MG63 (cell line): ENCODE measurements at places on chromosomes 3 and 15. TPM values are rescaled to one million over a fixed set of nuclear protein-coding genes. Genes with fewer than 3 reads are reported as not detected.

SV2B gene
- not detected in 2 replicates for total RNA-seq

ZPLD1 gene
- not detected in 2 replicates for total RNA-seq

C3orf33 gene
- 5.1 and 11.5 TPM in 2 replicates for total RNA-seq

MITF gene
- total RNA-seq, result 4.7 and 9.0 TPM in 2 replicates

IGSF11 gene
- 0.20 TPM in 1 of 2 replicates, not detected in the other for total RNA-seq

ARPP21 gene
- not detected in 2 replicates for total RNA-seq

EPHA3 gene
- total RNA-seq, result 0.30 TPM in 1 of 2 replicates, not detected in the other

TIMP4 gene
- total RNA-seq, result 0.10 TPM in 1 of 2 replicates, not detected in the other

- no peak for DNase-seq
These were observed 1.1 kb downstream of the MTFMT start for GRCh38 chr15:65028338-65028737.

GRCh38 chr3:65004306-65004705 is 316.5 kb upstream of the ADAMTS9 start:
- DNase-seq, result no peak

- DNase-seq, result peak; percentile 49
These were observed 275.3 kb downstream of the UACA start for GRCh38 chr15:70488002-70488605.

DNA sequence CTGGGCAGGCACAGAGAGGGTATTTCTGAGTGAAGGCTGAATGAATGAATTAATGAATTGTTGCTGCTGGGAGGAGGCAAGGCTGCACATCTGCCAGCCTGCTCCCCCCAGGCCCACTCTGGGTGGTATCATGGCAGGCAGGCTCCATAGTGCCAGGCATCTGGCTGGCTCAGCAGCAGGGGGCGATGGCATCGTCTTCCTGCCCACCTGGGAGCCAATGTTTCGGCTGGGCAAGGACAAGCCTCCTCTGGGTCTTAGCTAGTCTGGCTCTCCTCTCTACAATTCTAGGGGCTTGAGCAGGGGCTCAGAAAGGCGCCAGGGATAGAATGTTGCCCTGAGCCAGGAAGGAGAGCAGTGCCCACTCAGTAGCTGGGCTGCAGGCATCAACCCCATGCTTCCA is 1.7 kb upstream of the TLR9 start:
- no peak for DNase-seq

- DNase-seq, result no peak
These were observed at the start of gene CD96 for GRCh38 chr3:111541911-111542483. Gene CD96, plus strand, starts transcription at chr3:111542197. Its CDS starts 52 bp downstream, at chr3:111542249.

- DNase-seq, result no peak
These were observed 239.3 kb downstream of the EPHB1 start for GRCh38 chr3:135034291-135034768.

DNA sequence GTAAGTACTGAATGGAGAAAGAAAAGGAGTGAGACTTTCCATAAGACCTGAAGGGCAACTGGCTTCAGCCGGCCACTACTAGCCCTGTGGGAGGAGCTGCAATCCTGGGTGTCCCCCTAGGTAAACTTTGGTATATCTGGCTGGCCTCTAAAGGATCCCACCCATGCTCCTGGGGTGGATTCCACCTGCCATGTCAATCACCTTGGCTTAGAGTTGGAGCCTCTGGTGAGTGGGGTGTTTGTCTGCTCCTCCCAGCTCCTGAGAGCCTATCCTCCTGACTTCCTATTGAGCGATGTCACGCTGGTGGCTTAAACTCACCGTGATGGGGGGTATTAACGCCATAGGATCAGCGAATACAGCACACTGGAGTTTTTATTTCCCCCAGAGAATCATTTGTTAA is 2.6 kb downstream of the SPTBN5 start:
- DNase-seq, result no peak

DNA sequence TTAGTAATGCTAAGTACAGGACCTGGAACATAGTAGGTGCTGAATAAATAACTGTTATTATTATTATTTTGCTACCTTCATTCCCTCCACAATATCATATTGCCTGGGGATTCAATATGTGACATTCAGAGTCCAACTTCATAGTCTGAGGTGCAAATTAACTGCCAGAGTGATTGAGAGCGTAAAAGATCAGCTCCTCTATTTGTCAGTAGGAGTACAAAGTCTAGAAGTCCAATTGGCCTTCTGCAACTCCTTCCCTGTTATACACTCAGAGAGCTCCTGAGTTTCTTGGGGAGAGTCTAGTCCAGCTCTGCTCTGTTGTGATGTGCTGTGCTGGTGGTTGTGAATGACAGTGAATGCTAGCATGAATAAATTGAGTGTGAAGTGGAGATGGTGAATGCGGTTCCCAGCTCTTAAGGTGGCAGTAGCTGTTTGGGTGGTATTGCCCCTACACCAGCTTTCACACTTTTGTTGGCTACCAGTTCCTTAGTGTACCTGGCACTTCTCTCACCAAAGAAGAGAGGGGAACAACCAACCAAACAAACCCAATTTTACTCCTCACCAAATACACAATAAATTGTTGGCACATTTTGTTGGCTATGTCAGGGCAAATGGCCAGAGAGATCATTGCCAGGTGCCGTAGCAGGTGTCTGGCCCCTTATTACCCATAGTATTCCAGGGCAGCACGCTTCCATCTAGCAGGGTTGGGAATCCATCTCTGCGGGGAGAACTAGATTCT is 270.1 kb upstream of the TBL1XR1 start:
- DNase-seq, result no peak

- DNase-seq, result peak; percentile 74
These were observed 29.3 kb upstream of the TPM1 start for GRCh38 chr15:63013052-63013808.

DNA sequence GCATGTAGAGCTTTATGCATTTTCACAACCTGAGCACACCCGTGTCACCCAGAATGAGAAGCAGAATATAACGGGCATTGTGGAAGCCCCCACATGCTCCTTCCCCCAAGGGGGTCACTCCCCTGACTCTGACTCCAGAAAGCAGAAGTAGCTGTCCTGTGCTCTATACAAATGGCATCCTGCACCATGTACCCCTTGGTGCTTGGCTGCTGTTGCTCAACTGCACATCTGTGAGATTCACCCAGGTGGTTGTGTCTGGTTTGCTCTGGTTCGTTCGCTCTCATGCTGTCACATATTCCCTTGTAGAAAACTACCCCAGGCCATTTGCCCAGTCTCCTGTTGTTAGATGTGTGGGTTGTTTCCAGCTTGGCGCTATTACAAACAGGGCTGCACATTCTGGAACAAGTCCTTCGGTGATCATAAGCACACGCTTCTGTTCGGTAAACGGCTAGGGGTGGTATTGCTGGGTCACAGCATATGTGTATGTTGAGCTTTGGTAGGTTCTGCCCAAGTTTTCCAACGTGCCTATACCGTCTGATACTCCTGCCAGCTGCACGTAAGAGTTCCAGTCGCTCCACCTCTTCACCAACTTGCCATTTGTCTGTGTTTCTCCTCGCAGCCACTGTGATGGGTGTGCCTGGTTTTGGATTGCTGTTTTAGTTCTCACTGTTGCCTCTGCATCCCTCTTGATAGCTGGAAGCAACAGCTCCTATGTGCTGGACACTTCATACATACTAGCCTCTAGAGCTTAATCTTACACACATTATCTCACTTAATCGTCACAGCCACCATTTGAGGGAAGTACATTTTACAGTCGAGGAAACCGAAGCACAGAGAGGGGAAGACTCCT is 65.4 kb upstream of the SLC6A6 start:
- DNase-seq, result no peak

DNA sequence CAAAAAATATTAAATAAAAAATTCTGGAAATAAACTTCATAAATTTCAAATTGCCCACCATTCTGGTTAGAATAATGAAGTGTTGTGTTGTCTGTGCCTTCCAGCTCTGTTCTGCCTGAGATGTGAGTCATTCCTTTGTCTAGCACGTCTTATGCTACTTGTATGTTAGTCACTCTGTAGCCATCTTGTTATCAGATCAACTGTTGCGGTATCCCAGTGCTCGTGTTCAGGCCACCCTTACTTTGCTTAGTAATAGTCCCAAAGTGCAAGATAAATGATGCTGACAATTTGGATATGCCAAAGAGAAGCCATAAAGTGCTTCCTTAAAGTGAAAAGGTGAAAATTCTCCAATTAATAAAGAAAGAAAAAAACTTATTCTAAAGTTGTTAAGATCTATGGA is 527.5 kb downstream of the NAALADL2 start:
- DNase-seq, result no peak

DNA sequence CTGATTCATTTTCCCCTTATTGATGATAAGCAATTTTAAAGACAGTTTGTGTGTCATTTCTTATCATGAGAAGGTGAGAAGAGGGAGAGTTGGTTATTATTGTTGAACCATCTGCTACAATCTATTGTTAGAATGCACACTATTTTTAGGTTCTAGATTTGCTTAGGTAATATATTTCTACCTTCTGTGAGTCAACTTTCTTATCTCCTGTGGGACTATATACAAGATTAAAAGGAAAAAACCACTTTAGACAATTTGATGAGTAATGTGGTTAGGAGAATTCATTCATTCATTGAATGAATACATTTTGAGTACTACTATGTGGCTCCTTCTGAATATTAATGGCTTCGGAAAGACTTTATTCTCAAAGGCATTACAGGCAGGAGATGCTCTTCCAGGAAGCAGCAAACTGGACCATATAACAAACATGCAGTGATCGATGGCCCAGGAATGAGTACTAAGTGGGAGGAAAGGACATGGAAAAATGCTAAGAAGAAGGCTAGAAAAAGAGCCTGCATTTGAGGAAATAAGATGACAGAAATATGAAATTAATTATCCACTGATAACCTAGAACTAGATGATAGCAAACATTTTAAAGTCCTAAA is 22.4 kb downstream of the SPTSSB start:
- no peak for DNase-seq

DNA sequence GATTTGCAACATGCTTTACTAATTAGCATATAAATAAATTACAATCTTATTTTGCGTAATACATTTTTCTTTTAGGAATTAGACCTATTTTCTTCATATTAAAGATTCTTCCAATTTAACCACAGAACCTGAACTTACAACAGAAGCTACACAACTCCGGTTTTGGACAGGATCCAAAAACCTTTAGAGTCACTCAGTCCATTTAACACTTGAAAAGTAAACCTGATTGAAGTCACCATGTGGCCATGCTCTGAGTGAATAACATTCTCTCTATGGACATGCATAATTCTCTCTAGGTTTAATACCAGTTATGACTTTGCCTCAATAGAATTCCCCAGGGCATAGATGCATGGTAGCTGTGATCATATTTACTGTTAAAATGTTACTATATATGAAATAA is 751.0 kb downstream of the VGLL3 start:
- DNase-seq, result no peak

- DNase-seq, result no peak
These were observed 61.2 kb downstream of the ITGA11 start for GRCh38 chr15:68370768-68371151.

GRCh38 chr3:54891540-54891897 is 36.3 kb downstream of the LRTM1 start:
- DNase-seq, result peak; percentile 88
